Suppressor macrophage treated with lipopolysaccharide for 4 hours (primary cell): ENCODE measurements at places on chromosomes 4 and X.

- DNase-seq = no peak
Measured at GRCh38 chr4:18192901-18193300, 171.3 kb upstream of the LCORL start.

- DNase-seq = no peak
Measured at GRCh38 chr4:65918212-65918611, 247.9 kb upstream of the EPHA5 start.

GRCh38 chrX:150357790-150358189, 5.3 kb upstream of the MAMLD1 start:
- DNase-seq = no peak

DNA sequence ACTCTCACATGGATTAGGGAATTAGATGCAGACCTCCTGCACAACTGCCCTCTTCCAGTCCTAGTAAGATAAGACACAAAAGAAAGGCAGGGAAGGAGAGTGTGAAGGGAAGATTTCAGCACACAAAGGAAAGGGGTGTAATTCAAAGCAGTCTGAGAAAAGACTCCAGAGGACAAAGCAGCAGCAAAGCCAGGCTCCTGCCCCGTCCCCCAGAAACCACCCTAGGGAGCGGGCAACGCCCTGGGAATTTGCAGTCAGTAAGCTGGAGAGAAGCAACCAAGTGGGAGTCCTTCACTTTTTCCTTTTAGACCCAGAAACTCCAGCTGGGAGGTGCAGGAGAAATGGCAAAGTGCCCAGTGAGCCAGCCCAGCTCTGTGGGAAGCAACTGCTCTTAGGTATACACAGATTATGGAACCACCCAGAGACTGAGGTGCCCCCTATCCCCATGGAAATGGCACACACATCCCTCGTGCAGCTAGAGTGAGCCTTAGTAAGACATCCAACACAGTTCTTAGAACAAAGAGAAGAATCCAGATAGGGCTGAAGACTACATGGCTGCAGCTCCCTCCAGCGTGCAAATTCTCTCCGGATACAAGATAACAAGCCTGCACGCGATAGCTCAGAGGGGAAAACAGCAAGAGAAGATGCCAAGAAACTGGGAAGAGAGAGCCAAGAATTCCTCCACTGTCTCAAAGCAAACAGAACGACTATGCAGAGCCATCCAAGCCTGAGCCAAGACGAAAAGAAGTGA, 26.5 kb upstream of the IRAK1 start:
- DNase-seq = no peak

GRCh38 chr4:118417325-118417724, 64.5 kb upstream of the PRSS12 start:
- no peak for DNase-seq

- no peak for DNase-seq
Measured at GRCh38 chr4:172980219-172980618, 188.4 kb upstream of the GALNT7 start.

DNA sequence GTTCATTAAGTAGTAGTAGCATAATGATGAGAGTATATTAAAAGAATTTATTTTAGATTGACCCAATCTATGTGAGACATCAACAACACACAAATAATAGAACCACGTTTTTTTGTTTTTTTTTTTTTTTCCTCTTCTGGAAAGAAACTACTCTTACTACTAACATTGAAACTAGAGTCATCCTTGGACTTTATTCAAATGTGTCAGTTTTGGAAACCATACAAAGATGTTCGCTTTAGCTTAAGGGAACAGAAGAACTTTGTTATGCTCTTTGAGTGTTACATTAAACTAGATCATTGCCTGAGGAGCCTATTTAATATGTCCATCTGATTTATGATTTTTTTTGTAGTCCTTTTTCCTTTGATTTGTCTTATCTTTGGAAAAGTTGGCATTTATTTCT, 166.7 kb downstream of the RPA4 start:
- no peak for DNase-seq

DNA sequence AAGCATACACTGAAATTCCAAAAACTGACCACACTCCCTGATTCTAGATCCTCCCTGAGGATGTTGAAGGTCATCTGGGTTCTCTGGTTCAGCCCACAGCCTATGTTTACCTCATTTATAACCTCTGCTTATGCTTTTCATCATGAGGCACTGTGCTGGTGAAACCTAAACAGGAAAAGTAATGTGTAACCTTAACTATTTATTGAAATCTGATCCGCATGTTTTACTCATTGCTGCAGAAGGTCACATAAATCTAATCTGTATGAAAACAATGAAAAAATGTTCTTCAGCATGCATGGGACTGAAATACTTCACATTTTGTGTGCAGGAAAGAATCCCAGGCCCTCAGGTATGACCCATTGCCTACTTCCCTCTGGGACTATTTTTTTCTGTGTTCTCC, 30.3 kb downstream of the UCHL1 start:
- DNase-seq = no peak

GRCh38 chr4:179097741-179098140, 1655.5 kb upstream of the AGA start:
- DNase-seq = no peak

DNA sequence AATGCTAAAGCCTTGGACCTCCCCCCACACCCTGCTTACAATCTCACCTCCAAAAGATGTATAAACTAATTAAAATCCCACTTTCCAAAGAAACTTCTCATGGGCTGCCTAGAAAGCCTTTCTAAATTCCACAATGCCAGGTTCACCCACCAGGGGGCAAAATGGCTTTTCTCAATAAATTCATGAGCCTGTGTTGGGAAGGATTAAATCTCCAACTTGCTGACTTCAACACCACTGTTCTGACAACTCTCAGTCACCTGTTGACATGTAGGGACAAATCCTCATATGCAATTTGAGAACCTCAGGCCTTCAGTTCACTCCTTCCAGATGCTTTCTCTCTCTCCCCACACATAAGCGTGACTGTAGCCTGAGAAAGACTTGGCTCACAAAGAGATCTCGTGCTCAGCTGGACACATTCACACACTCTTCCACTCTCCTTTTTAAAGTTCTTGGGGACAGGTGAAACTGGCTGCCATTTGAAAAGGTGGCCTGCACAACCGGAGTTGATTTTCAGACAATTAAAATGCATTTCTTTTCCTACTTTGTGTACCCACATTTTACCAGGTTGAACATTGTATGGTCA, 88.6 kb upstream of the PRPS2 start:
- peak; percentile 11 for DNase-seq

GRCh38 chrX:41025926-41026701, 59.1 kb upstream of the USP9X start:
- DNase-seq = no peak

DNA sequence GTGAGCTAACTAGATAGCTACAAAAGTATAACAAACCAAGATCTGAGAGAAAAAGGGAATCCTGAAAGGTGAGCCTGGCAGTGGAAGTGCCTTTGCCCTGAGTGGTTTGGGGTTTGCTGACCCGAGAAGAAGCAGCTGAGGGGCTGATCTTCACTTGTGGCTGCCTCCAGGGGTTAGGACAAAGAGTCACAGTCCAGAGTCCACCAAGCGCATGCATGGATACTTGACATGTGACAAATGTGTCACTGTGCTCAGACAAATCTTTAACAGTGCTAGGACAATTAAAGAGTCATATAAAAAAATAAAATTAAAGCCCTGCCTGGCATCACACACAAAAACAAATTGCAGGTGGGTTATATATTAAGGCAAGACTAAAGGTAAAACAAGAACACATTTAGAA, 26.4 kb downstream of the HMGB3 start:
- DNase-seq = no peak

DNA sequence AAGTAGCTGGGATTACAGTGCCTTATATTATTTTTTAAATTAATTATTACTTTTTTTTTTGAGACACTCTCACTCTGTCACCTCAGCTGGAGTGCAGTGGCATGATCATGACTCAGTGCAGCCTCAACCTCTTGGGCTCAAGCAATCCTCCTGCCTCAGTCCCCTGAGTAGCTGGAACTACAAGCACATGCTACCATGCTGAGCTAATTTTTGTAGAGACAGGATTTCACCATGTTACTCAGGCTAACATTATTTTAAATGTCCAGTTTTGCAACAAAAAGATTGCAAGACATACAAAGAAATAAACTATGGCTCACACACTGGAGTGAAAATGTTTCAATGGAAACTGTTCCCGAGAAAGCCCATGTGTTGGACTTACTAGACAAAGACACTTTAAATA, 59.2 kb downstream of the MND1 start:
- peak; percentile 12 for DNase-seq

DNA sequence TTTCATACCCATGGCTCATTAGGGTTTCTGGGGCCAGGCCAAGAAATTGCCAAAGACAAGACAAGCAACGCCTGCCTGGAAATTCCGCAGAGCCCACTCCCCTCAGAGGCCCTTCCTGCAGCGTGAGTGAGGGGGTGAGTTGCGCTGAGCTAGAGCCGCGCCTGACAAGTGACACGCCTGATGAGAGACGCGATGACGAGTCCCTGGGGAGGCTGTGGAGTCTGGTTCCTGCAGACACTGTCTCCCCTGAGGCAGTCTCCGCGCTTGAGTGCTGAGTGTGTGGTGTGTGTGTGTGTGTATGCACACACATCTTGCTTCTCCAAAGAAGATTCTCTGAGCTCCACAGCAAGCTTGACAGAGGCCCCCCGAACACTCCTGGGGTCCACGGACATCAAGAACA, 269.8 kb downstream of the BCOR start:
- DNase-seq = no peak

DNA sequence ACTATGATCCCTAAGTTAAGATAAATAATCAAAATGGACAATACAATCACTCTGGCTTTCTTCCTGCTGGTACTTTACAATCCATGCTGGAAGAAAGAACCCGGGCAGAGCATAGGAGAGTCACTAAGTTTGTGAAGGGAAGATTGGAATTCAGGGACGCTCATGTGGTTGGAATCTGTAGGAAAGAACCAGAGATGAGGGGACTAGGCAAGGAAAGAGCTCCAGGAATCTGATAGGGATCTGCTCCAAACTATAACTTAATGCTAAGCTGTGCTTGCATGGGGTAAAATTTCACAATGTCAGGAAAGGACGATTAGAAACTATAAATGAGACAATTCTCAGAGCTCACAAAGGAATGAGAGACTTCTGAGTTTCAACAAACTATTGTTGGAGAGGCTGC, 167.5 kb downstream of the ADGRA3 start:
- no peak for DNase-seq

DNA sequence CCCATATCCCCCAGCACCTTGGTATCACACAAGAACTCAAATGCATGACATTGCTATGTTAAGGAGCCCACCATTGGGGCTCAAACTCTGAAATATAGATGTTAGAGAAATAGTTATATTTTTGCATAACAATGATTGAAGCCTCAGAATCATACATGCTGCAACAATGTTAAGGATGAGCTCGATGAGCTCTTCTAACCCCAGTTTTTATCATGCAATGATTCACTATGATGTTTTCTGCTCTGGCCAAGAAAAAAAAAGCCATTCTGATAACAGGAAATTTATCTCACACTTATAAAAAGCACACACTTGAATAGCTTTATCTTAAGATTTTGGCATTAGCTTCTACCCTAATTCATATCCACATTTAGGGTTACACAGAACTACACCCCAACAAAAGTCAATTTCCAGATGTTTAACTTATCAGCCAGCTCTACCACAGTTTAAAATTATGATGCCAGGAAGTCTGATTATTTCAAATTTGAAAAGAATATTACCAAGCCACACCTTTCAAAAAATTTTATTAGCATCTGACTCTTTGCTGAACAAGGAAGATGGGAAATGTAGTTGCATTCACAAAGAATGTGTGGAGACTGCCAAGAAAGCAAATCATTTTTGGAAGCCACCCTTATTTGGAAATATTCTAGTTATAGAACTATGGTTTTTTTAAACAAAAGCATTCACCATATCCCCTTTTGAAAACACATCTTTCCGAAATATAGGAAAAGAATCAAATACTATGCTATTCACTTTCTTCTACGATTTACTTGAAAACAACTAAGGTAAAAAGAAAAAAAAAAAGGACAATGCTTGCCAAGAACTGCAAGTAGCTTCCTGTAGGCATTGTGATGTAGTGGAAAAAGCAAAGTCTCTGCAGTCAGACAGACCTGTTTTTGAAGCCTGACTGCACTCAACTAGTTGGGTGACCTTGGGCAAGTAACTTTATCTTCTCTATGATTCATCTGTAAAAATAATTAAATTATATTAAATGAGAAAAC, 100.8 kb upstream of the PLS3 start:
- no peak for DNase-seq

DNA sequence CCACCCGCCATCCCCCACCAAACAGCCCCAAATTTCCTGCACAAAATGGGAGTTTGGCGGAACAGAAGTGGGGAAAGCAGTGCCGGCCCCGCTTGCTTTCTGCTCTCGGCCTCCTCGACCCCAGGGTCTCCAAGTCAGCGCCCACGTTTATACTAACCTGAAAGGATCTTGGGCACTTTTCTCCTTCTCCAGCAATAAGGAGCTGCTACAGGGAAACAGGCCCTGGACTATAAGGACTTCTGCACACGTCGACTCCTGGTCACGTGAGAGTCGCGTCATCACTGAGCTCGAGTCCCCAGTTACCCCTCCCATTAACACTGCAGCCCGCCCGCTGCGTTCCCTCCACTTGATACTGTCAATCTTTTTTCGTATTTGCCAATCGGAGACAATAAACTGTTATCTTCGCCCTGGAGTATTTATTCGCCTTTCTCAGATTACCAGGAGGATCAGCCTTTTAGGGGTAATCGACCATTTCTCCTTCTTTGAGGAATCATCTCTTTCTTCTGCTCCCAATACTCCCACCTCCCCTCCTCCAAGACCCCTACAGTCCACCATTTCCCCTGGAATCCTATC, at the start of gene TCEAL8:
TCEAL8 (minus strand) TSS at position 235 of the 573 bp plus-strand sequence. CDS start 1,176 bp downstream, outside the sequence.
- DNase-seq = peak; percentile 68

DNA sequence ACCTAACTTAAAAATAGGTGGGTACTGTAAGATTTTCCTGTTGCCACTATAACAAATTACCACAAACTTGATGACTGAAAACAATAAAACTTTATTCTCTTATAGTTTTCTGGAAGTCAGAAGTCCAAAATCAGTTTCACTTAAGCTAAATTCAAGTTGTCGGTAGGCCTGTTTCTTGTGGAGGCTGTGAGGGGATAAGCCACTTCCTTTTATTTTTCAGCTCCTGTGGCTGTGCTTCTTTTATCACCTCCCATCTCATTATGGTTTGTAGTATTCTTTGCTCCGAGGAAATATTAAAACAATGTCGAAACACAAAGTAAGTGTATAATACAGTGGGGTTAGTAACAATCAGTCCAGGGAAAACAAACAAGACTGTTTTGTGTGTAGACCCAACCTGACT, 610.5 kb upstream of the TECRL start:
- no peak for DNase-seq

- peak; percentile 18 for DNase-seq
Measured at GRCh38 chrX:135973025-135973547, 702 bp downstream of the MMGT1 start.
